AG04450 (cell line): ENCODE measurements at places on chromosomes 5 and 9.

GRCh38 chr5:172111852-172112225 is 76.2 kb downstream of the STK10 start:
- DNase-seq: peak; percentile 67

GRCh38 chr9:137411645-137412380 is 11.1 kb downstream of the EXD3 start:
- DNase-seq: peak; percentile 75

- no peak for DNase-seq
Measured at GRCh38 chr9:129245276-129245675, 67.2 kb upstream of the IER5L start.

GRCh38 chr5:83099445-83099844 is 22.1 kb downstream of the XRCC4 start:
- DNase-seq: no peak

GRCh38 chr5:97242341-97242740 is 59.3 kb upstream of the RIOK2 start:
- DNase-seq: no peak

DNA sequence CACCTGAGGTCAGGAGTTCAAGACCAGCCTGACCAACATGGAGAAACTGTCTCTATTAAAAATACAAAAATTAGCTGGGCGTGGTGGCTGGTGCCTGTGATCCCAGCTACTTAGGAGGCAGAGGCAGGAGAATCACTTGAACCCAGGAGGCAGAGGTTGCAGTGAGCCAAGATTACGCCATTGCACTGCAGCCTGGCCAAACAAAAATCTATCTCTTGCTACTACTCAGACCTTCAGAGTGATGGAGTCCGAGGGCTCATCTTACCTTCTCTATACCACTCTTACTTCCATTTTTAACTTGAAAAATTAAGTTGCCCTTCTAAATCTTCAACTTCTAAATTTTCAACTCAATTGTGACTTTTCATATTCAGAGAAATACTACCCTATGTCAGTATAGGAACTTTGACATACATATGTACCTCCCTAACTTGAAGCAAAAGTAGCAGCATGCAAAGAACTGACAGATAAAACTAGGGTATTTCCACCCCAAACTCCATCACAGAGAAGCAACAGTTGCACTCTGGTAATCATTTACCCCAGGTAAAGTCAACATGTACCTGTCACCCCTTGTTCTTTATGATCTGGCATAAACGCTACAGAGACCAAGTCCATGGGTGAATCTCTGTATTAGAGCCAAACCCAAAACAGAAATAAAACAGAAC is 11.4 kb downstream of the ZFAND5 start:
- no peak for DNase-seq

GRCh38 chr9:16343249-16344237 is 526.9 kb downstream of the BNC2 start:
- DNase-seq: no peak

- no peak for DNase-seq
Measured at GRCh38 chr5:14337593-14337992, 194.5 kb downstream of the TRIO start.

DNA sequence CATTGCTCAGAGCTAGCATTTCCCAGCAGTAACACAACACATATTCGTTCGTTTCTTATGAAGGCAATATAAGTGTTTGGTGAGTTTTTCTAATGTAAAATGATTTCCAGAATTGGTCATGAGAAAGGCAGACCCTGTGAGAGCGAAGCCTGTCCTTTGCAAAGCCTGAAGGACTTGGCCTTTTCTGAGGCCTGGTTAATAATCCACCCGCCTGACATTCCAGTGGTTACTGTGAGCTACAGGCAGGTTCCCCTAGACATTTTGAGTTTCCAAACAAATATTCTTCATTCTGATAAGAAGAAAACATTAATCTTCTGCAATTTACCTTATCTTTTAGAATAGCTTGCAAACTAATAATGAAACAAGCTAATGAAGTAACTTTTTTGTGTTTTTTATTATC is 38.0 kb downstream of the ADAMTS16 start:
- DNase-seq: no peak
